ENCODE measurements at places on chromosomes 2 and 18. TPM values are rescaled to one million over a fixed set of nuclear protein-coding genes. Genes with fewer than 3 reads are reported as not detected.

The ARHGEF4 gene
- 9.3 TPM for total RNA-seq

DNA sequence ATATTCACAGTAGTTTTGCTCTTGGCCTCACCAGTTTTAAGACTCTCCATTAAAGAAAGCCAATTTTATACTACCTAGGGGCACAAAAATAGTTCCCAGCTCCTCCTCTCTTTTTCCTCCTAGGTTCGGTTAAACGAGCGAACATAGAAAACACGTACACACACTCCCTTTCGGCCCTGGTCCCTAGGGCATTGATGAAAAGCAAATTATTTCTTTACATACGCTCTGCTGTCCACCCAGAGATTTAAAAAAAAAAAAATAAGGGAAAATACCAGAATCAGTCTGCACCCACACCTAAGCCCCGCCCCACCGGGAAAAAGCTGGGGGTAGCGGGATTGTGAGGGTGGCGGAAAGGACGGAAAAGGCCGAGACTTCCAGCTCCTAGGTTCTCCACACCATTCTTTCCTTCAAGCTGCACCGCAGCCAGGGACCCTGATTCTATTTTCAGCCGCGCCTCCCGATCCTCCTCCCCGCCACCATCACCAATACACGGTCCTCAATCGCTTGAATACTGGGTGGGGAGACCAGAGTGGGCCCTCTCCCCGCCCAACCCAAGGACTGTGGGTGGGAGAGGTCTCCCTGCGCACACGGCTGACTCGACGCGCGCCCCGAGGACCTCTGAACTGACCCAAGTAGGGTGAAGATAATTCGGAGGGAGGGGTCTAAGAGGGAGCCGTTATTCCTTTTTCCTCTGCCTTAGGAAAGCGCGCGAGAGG, 769 bp downstream of the ATF2 start:
- no peak for DNase-seq

- no peak for DNase-seq
Observed at GRCh38 chr2:24515831-24516230, 24.8 kb downstream of the NCOA1 start.

GRCh38 chr2:39730685-39731302, 48.3 kb downstream of the THUMPD2 start:
- no peak for DNase-seq

DNA sequence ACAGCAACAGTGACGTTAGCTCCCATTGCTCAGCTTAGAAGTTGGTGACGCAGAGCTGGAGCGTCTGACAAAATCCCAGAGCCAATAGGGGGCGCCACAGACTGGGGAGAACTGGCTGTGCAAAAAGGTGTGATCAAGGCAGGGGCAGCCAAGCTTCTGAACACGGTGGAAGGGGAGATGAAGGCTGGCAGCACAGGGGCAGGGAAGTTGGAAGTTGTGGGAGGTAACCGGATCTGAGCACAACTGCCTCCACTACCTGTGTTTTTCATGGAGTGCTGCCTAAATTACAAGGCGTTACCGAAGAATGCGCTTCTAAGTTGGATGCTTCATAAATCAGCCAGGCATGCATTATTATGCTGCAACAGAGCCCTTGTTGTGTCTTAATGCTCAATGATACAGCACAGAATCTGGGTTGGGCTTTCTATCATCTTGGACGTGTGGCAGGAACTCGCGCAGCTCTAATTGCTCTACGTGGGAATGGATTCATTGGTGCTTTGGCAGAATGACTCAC, 370.0 kb downstream of the SLC4A3 start:
- DNase-seq: peak; percentile 35

- DNase-seq: no peak
Observed at GRCh38 chr2:9258501-9258900, 51.9 kb downstream of the ASAP2 start.

- DNase-seq: no peak
Observed at GRCh38 chr2:218671097-218671653, 627 bp downstream of the RNF25 start.

GRCh38 chr2:223887127-223887526, 49.7 kb upstream of the AP1S3 start:
- DNase-seq: no peak

Measured in kidney epithelial cell (primary cell).